ENCODE measurements at places on chromosomes 1 and 21.

- DNase-seq, result no peak
Observed at GRCh38 chr1:235779770-235780169, 86.9 kb downstream of the LYST start.

GRCh38 chr1:215477632-215478031, 89.5 kb upstream of the KCTD3 start:
- no peak for DNase-seq

GRCh38 chr1:87359586-87359985, 30.9 kb downstream of the LMO4 start:
- no peak for DNase-seq

DNA sequence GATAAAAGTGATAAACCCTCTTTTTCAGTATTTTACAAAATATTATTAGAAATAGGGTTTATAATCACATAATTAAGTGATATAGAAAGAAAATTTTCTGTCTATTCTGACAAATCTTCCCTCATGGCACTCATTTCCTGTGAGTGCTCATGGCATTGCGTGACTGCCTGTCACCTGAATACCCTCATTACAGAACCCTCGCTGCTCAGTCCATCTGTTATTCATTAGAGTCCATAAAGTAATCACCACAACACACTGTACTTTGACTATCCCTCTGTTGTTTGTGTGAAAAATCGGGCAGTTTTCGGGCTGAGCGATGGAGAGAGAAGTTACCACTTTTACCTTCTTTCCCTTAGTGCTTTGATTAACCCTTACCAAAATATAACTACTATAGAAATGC, 100.4 kb upstream of the BRINP3 start:
- DNase-seq, result no peak

DNA sequence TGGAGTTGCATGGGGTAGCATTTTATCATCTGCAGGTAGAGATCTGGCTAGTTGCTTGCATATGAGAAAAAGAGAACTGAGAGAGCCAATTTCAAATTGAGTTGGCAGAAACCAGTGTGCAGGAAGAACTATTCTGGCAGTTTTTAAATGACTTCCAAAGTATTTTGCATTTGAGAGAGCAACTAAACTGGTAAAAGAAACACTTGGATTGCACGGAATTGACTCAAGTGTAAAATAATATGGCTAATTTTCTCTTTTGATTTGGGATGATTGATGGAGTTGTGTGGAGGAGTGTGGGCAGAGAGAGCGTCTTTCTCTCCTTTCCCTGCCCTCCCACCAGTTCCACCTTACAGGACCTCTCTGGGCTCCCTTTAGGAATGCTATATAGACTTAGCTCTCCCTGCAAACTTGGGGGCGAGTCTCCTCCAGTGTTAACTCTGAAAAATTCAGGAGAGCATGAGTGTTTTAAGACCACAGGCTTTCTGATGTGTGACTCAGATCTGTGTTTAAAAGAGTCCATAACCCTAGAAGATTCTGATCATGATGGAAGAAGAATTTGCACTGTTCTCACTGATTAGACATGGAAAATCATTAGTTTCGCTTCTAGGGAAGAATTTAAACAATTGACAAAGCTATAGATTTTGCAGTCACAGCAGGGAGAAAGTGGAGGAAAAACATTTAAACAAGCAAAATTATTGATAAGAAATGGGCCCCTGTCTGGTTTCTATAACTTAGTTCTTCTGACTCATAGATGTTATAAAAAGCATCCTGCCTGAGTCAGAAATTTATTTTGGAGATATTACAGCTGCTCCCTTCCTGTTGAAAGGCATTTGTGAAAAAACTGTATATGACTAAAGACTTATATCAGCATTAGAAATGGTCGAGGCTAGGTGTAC, 24.9 kb upstream of the CTBS start:
- no peak for DNase-seq

DNA sequence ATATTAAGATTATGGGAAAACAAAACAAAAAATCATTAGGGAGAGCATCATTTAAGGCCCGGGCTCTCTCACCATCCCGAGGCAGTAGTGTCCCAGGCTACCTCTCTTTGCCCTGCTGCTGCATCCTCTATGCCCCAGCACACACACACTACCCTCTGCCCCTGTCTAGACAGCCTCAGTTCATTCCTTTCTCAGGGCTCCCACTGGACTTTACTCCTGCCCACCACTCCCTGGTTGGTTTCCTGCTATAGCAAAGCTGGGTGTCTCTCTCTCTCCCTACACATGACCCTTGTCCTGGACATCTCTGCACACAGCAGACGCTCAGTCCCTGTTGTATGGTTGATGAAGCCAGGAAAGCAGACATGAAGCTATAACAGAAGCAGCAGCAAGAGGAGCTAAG, 30.7 kb downstream of the GNG12 start:
- no peak for DNase-seq

DNA sequence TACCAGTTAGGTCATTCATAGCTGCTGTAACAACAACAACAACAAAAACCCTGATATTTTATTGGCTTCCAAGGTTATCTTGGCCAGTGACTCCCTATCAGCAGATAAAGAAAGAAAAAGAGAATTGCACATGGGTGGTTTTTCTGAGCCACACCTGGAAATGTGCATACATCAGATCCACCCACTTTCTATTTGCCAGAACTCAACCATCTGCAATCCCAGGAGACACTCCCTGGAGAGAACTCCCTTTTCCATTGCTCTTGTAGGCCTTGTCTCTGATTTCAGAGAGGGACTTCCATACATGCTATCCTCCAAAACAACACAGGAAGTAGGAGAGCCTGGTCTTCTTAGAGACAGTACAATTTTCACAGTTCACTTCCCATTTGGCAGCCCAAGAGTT, 74.9 kb upstream of the ZC3H11B start:
- no peak for DNase-seq

DNA sequence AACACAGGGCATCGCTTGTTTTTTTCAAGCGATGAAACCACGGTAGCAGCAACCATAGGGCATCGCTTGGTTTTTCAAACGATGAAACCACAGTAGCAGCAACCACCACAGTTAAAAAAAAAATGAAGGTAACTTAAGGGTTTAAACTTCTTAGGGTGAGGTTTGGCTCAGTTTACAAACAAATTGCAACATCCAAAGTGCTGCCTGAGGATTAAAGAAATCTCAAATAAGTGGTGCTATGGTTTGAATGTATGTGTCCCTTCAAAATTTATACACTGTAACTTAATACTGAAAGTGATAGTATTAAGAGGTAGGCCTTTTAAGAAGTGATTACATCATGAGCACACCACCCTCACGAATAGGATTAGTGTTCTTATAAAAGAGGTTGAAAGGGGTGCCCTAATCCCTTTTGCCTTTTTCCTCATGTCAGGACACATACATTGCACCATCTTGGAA, 6.4 kb upstream of the GBP5 start:
- DNase-seq, result no peak

GRCh38 chr1:224781800-224782199, 147.7 kb upstream of the DNAH14 start:
- DNase-seq, result no peak

DNA sequence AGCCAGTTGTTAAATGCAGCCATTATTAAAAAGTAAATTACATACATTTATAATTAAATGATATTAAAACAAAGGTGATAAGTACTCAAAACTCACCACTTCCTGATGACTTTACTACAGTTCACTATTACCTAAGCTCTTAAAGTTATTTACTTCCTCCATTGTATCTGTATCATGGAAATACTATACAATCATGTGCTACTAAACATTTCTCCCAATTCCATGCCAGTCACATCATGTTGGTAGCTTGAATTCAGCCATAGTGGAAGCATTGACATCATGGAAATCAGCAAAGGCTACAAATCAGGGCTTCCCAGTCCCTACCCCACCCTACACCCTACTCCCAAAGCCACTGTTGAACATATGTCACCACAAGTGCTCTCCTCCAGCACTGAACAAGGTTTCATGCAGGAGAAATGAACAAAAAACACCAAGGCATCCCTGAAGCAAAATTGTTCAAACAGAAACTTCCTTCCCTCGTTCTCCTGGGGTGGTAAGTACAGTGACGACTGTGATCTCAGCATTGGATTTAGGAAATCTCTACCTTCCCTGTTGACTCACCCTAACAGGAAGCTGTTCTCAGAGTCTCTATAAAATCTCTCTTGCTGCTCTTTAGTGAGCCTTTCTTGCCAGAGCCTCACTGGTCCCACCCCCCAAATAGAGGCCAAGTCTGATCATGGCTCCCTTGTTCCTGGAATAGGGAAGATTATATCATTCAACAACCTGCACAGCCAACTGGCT, 12.7 kb downstream of the VSIG8 start:
- DNase-seq, result no peak

DNA sequence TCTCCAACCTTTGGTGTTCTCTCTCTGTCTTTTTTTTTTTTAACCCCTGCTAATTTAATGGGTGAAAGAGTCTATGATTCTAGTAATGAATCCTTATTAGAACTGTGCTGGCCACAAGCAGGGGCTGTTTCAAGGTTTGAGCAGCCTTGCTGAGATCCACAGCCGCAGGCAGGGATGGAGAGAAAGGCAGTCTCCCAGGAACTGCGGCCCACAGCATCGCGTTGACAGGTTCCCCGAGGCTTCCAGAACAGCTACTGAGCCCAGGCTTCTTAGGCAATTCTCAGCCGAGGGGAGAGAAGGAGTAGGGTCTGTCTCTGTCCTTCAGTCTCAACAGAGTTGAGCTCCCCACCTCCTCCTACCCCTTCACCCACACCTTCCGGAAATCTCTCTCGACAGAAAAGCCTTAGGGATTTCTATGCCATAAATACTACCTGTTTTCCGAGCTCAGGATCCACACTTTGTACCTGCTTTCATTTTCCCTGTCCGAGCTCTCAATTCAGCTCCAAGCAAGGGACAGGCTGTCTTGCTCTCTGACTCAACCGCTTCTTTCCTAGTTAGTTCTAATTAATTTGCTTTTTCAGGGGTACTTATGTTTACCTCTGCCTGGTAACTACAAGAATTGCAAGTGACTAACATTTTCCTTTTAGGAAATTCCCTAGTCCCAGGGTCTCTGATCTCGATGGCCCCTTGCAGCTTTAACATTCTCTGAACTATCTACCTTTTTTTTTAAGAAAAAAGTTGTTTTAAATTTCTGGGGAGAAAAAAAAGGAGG, 6.7 kb upstream of the CASZ1 start:
- DNase-seq, result no peak

DNA sequence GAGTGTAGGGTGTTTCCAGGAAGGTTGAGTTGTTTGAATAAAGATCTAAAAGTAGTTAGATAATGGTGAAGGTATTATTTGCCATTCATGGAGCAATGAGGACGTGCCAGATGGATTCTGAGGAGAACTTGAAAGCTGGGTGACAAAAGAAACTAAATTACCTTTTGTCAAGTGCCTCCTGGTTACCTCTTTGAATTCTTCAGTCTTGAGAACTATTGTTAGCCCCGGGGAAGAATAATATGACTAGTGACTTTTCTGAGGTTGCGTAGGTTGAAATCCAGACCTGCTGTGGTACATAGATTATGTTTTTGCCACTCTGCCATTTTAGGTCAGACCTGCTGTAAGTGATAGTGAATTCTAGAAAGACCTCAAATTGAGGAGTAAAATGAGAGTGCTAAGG, 11.5 kb downstream of the LAMC1 start:
- DNase-seq, result no peak

DNA sequence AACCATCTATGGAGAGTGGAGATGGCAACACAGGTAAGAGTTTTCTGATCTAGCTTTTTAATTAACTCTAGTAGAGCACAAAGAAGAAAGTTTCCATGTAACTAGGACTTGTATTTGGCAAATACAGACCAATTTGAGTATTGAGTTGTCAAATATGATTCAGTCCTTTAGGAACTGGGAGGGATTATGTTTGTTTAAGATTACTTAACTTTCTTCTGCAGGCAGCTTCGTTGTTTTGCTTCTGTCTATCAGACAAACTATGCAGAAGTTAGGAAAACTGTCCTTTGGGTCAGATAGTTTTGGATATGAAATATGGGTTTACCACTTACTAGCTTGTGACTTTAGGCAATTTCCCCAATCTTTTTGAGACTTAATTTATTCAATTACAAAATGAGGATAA, 111.8 kb downstream of the POU2F1 start:
- DNase-seq, result no peak

- no peak for DNase-seq
Observed at GRCh38 chr1:67817319-67817718, 15.9 kb downstream of the GNG12 start.

GRCh38 chr1:1037366-1038327, 17.7 kb downstream of the AGRN start:
- DNase-seq, result no peak

DNA sequence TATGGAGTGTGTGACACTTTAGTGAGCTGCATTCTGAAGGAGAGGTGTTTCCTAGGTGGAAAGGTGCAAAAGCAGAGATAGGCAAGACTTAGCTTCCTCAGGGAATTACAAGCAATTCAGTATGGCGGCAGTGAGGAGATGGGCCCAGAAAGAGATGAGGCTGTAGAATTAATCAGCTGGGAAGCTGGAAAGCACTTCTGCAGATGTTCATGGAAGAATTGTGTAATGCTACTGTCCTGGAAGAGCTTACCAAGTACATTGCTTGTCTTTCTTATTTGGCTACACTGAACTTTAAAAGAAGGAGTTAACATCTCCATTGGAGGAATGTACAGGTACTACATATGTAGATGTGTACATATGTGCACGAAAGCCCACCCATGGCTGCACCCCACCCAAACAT, 103.7 kb upstream of the DPT start:
- no peak for DNase-seq

- no peak for DNase-seq
Observed at GRCh38 chr1:180921891-180922630, 9.4 kb downstream of the KIAA1614 start.

DNA sequence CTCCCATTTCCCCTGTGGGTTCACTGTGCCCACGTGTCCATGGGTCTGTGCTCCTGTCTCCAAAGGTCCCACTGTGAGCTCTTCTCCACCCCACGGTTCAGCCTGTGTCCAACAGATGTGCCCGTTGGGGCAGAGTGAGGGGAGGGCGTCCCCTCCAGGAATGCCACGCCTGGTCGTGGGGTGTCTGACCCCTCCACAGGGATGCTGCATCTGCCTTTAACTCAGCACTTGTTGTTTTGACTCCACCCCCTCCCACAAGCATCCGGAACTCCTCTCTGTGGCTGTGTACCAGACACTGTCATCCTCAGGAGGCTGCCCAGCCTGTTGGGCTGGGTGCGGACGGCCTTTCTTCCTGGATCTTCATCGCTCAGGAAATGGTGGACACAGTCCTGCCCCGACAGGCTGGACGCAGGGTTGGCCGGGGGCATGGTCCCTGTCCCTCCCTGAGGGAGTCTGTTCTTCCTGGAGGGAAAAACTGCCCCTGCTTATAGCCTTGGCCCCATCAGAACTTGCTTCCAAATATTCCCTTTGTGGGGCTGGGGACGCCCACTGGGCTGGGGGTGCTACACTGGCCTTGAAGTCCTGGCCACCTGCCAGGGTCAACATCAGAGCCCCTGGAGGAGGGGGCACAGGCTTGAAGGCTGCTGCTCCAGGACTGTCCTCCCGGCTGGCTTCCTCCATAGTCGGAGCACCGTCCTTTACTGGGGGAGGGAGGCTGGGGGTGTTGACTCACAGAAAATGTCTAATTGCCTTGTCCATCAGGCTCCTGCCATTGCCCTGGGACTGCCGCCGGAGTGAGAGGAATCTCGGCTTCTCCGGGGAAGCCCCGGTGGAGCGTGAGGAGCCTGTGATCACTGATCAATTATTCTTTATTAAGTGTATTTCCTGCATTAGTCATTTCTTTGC, 182.0 kb upstream of the C1orf174 start:
- no peak for DNase-seq
